ENCODE measurements at places on chromosomes 13 and 19.

DNA sequence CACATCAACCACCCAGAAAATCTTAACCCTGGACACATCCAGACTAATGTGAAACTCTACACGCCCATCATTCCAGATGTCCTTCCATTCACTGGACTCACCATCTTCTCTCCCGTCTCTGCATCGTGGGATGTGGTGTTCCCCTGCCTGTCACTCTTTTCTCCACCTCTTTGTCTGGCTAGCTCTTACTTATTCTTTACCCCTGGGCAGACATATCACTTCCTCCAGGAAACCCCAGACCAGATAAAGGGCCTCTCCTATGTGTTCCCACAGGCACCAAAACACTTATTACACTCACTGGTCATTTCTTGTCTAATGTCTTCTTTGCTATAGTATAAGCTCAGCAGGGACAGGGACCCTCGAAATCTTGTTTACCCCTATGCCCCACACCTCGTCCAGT is 109.3 kb upstream of the IPO5 start:
- no peak for DNase-seq

- no peak for DNase-seq
Observed at GRCh38 chr13:31018511-31018910, 86.1 kb downstream of the TEX26 start.

- DNase-seq: no peak
Observed at GRCh38 chr13:102856557-102856956, 10.7 kb downstream of the ERCC5 start.

- DNase-seq: peak; percentile 8
Observed at GRCh38 chr19:55591555-55591954, 7.8 kb downstream of the FIZ1 start.

GRCh38 chr19:48330012-48330681 is 4.8 kb downstream of the EMP3 start:
- DNase-seq: peak; percentile 71

DNA sequence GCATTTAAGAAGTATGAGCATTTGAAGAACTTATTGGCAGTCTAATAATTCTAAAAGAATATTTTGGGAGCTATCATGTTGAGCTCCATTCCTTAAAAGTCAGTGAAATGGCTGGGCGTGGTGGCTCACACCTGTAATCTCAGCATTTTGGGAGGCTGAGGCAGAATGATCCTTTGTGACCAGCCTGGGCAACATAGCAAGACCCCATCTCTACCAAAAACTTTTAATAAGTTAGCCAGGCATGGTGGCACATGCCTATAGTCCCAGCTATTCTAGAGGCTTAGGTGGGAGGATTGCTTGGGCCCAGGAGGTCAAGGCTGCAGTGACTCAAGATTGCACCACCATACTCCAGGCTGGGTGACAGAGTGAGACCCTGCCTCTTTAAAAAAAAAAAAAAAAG is 8.0 kb downstream of the COG6 start:
- DNase-seq: no peak

DNA sequence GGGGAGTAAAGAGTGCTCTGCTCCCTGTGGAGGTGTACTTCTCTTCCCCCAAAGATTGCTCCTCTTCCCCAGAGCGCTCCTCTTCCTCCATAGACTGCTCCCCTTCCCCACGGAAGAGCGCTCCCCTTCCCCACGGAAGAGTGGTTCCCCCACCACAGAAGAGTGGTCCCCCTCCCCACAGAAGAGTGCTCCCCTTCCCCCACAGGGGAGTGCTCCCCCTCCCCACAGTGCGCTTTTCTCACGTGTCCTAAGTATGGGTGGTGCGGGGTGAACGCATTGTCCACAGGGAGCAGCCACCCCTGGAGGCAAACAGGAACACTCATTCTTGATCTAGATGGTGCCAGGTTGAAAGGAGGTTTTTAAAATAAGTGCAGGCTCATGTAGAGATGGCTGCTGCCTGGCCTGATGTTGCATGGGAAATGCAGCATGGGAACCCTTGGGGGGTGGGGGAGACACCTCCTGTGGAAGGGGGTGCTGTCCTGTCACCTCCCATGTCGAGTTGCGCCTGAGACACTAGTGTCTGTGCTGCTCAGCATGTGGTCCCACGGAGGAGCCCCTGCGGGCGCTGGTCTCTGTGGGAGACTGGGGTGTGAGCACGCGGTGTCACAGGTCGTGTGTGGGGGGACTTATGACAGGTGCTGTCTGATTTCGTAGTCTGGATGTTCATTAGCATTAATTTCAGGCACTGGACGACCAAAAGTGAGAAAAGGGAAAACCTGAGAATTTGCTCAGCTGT is 52.2 kb downstream of the ATP11A start:
- DNase-seq: no peak

DNA sequence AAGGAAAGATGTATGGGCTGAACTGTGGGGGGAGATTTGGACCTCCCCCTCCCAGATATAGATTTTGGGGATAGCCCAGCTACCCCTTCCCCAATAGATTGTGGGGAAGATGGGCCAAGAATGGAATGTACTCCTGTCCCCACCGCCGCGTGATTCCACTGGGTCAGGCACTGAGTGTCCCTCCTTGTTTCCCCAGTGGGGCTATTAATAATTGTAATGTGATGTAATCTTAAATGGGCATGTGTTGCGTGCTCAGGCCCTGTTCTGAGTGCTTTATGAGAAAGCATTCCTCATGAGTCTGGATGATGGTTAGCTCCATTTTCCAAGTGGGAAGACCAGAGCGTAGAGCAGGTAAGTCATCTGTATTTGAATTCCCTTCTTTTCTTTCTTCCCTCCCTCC is 1.4 kb downstream of the PSMD8 start:
- DNase-seq: no peak

GRCh38 chr13:39559847-39560246 is 43.1 kb downstream of the LHFPL6 start:
- no peak for DNase-seq

DNA sequence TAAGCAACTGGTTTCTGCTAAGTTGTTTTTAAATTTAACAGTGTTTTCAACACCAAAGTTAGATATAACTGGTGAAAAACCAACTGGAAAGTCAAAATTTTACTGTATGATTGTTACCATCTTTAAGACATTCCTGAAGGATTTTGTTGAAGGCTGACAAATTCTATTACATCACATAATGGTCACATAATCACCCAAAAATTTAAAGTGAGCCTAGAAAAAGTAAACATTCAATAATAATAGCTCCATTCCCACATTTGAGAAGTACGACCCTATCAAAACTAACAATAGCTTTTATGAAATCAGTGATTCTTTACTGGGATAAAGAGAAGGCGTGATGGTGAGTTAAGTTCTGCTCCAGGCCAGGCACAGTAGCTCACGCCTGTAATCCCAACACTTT is 51.6 kb downstream of the USP12 start:
- DNase-seq: no peak

GRCh38 chr19:11414544-11414943 is 4.6 kb downstream of the RGL3 start:
- DNase-seq: no peak

GRCh38 chr13:36966404-36966803 is 32.7 kb downstream of the ALG5 start:
- DNase-seq: no peak

DNA sequence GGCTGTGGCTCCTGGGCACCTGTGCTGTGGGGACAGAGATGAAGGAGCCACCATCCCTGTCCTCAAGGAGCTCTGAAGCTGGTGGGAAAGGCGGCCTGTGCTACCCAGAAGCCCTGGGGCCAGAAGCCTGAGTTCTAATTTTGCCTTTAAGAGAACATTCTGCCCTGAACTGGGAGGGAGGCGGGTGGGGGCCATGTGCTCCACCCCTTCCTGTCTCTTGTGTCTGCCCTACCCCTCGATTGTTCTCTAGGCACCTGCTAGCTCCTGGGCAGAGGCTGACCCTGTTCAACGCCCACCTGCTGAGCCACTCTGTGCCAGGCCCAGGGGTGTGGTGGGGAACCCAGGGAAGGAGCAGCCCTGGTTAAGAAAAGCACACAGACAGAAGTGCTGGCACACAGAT is 5.9 kb downstream of the TRAPPC6A start:
- DNase-seq: peak; percentile 15

GRCh38 chr19:55675661-55676354 is 782 bp downstream of the EPN1 start:
- no peak for DNase-seq
